ENCODE measurements at places on chromosomes 13 and 19. TPM values are rescaled to one million over a fixed set of nuclear protein-coding genes. Genes with fewer than 3 reads are reported as not detected.

Gene SYNGR4
- total RNA-seq, result not detected

DNA sequence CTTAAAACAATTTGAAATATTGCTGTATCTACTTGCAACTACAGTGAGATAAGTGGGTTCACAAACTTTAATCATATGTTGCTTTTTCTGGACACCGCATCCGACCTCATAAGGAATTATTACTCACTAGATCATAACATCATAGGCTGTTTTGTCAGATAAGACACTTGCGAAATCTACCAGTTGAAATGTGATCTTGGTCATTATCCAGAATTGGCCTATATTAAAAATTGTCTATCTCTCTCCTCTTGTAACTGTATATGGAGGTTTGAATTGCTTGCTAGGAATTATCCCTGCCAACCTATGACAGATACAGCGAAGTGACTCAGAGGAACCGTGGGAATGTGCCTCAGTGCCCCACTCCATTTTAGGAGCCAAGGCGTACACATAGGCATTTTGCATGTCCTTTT, 117.0 kb upstream of the POSTN start:
- DNase-seq, result no peak

DNA sequence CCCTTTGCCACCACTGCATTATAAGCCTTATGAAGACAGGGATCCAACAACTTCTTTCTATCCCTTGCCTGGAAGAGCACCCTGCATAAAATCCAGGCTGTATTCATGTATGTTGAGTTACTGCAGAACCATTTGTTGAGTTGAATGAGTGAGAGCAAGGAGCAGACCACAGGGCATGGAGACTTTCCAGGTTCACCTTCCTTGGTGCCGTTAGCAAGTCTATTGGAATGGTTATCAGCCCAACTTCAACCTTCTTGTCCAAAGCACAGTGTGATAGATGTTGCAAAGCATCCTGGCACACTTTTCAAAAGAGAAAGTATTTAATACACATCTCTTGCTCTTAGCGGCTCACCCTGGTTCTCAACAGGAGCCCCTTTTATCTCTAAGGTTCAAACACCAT, 100.9 kb upstream of the CLDN10 start:
- DNase-seq, result no peak

DNA sequence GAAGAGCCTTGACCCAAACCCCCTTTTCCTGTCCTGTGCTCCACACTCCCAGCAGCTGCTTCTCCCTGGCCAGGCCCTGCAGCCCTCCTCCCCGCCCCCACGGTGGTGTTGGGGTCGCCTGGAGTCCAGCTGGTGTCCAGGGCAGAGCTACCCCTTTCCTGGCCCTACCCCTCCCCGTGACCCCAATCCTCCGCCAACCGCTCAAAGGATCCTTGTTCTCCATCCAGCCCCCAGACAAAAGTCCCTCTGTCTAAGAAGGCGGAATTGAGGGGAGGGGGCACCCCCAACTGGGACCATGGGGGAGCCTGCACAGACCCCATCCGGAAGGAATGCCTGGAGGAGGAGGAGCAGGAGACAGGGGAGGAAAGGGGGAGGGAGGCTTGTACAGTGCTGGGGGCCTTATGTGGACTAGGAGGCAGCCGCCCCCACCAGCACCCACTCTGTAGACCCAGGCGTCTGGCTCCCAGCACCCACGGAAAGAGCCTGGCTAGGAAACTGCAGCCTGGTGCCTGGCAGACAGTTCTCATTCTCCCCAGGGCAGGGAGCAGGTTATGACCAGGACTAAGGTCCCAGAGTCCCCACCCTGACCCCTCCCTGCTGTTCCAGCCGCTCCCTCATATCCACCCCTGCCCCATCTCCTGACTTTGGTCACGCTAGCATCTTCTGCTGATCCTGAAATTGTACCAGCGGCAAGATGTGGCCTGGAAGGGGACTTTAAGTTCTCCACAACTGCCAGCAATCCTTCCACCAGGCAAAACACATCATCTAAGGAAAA, at the start of gene FXYD3:
TSS of gene FXYD3 (plus strand) at position 647 of the 775 bp plus-strand sequence. CDS start 3,554 bp downstream, outside the sequence.
- peak; percentile 47 for DNase-seq

DNA sequence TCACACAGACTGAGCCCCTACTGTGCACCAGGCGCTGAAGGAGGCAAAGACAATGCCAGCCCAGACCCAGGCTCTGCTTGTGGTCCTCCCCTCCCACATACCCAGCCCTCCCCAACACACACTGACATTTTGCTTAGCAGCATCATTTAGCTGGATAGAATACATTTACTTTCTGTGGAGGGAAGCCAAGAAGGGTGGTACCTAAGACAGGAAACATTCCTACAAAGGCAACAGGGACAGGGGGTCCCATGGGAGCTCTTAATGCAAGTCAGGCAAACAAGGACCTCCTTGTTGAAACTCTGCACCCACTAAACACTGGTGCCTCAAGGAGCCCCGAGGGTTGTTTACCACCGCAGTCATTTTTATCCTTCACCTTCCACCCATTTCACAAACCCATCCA, 77.0 kb upstream of the ZNF507 start:
- no peak for DNase-seq

Data from muscle of leg (tissue), 16 donors.